ENCODE measurements at places on chromosomes 16 and 17. TPM values are rescaled to one million over a fixed set of nuclear protein-coding genes. Genes with fewer than 3 reads are reported as not detected.

The DNAAF1 gene
- total RNA-seq, result not detected

The KRTAP2-1 gene
- not detected for total RNA-seq

DNA sequence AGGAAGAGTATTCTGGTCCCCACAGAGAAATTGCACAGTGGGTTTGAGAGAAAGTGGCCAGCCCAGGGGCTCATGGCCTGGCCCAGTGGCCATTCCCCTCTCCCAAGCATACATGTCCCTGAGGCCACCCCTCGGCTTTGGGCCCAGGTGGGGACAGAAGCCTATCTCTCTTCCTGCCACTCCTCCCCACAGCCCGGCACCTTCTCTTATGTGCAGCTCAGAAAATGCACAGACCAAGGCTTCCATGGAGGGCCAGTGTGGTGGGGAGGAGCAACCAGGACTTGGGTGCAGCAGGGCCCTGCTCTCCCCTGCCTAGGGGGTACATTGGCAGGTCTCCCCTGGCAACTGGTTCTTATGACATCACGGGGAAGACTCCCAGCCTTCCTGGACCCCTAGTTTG is at the start of gene C16orf90:
TSS of gene C16orf90 (minus strand) at position 314 of the 400 bp plus-strand sequence. CDS start at position 246, 68 bp downstream.
- DNase-seq, result no peak

GRCh38 chr16:84423416-84423837 is 55.1 kb downstream of the ATP2C2 start:
- no peak for DNase-seq

DNA sequence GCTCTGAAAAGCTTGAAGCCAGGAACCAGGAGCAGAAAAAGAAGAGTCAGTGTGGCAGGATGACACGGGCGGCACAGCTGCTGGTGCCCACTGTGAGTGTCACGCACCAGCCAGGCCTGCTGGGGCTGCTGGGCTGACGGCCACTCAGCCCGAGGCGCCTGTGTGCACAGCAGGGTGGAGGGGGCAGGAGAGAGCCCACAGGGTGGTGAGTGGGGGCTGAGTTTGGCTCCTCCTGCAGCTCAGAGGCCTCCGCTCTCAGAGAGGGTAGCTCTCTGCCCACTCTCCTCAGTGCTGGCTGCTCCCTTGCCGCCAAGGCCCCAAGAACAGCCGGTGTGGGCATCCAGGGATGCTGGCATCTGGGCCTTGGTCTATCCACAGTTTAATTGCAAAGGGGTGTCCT is 59.6 kb downstream of the GSG1L start:
- no peak for DNase-seq

DNA sequence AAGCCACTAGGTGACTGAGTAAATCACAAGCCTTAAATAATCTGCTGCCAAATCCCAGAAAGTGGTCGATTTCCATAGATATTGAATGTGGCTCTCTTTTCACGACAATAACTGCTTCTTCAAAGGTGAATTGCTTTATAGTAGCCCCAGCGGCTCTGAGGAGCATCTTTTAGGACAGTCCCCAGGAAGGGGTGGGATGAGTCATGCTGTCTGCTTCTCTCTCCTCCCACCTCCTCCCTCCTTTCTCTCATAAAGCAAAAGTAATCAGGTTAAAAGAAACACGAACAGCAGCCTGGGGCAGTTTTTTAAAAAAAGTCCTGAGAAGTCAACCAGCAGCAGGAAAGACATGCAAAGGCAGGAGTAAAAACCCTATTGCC is 1.8 kb downstream of the KIAA0513 start:
- peak; percentile 81 for DNase-seq

Data from activated CD4-positive, alpha-beta T cell treated with anti-CD3 and anti-CD28 coated beads for 36 hours (primary cell).